ENCODE measurements at places on chromosomes 5 and 9. TPM values are rescaled to one million over a fixed set of nuclear protein-coding genes. Genes with fewer than 3 reads are reported as not detected.

The DAP gene
- 44.0 TPM for total RNA-seq

The PCA3 gene
- total RNA-seq = not detected

The CTXN3 gene
- total RNA-seq = not detected

The C9orf50 gene
- not detected for total RNA-seq

The PCDHGB4 gene
- not detected for total RNA-seq

The CHSY3 gene
- total RNA-seq = not detected

GRCh38 chr5:5979377-5979760 is 399.0 kb downstream of the MED10 start:
- no peak for DNase-seq
- no peak overlapping the region for H3K27ac ChIP-seq
- no peak overlapping the region for H3K4me3 ChIP-seq
- no peaks in the 10 kb centered on the region for H3K36me3 ChIP-seq
- H3K27me3 ChIP-seq = peaks cover 2% of the 10 kb centered on the region

- H3K4me3 ChIP-seq = peak within 1 kb of the TSS; percentile 82
- peak; percentile 85 for DNase-seq
- H3K36me3 ChIP-seq = peaks cover 40% of the 10 kb centered on the region
- no peaks in the 10 kb centered on the region for H3K27me3 ChIP-seq
Measured at GRCh38 chr9:127899128-127899943, at the start of gene ST6GALNAC6. Gene ST6GALNAC6 (minus strand): TSS chr9:127899603. CDS start chr9:127897981, 1,622 bp downstream.

DNA sequence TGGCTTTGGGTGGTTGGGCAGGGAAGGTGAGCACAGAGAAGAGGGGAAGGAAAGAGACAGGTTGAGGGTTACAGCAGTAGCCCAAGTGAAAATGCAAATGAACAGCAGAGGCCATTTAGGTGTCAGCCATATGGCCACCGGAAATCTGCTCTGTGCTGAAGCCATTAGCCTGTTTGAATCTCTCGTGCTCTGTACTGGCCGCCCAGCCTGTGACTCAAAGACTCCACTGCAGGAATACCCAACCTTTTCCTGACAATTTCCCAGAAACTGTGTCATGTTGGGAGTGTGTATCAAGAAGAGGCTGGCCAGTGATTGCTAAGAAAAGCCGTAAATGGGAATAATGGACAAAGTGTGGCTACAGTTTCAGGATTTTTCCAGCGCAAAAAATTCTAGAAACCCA is 35.9 kb upstream of the RAI14 start:
- no peaks in the 10 kb centered on the region for H3K36me3 ChIP-seq
- peaks cover 14% of the 10 kb centered on the region for H3K4me1 ChIP-seq
- H3K27me3 ChIP-seq = peaks cover 16% of the 10 kb centered on the region

- no peaks in the 10 kb centered on the region for H3K27me3 ChIP-seq
- no peak for DNase-seq
- no peaks in the 10 kb centered on the region for H3K36me3 ChIP-seq
Measured at GRCh38 chr5:126562823-126563222, 32.2 kb downstream of the ALDH7A1 start.

DNA sequence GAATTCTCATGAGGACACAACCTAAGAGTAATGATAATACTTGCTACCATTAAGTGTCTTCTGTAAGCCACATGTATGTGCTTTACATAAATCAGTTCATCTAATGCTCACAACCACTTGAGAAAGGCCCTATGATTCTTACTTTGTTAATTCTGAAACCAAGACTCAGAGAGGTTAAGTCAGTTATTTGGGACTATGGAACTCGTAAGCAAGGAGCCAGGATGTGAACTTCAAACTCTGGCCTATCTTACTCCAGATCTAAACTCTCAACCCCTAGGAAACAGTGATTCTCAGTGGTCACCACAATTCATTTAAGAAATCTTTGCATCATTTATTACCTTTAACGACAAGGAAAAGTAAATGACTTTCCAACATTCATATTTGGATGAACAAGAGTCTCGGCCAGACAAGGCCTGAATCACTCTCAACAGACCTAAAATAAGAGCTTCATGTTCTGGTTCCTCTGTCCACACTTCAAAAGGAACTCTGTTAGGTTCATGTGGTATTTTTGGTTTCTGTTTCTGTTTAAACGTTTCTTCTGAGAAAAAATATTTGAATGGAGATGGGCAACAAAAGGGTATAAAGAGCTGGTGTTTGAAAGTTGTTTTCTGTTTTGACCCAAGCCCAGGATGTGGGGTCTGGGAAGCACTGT is 104.8 kb downstream of the LPAR1 start:
- no peak overlapping the region for H3K27ac ChIP-seq
- no peak overlapping the region for H3K4me3 ChIP-seq
- H3K4me1 ChIP-seq = no peaks in the 10 kb centered on the region
- no peaks in the 10 kb centered on the region for H3K36me3 ChIP-seq
- no peaks in the 10 kb centered on the region for H3K27me3 ChIP-seq
- DNase-seq = no peak

GRCh38 chr9:93677641-93678136 is 101.3 kb downstream of the PHF2 start:
- no peaks in the 10 kb centered on the region for H3K27me3 ChIP-seq
- no peak overlapping the region for H3K4me3 ChIP-seq
- peak; percentile 2 for DNase-seq
- no peaks in the 10 kb centered on the region for H3K4me1 ChIP-seq

DNA sequence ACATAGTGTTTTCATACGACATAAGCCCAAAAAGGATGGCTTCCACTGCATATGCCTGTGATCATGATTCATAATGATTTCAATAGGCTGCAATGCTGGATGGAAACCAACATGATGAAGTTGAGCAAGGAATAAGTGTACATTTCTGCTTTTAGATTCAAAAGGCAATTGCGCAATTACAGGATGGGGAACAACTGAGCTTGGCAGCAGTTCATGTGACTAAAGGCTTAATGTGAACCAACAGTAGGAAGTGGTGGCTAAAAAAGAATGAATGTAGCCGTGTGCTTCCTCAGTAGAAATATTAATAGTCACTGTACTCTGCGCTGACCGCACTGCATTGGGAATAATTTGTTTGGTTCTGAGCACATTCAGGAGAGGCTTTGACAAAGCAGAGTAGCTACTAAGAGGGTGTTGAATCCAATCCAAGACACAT is 51.2 kb downstream of the SLC1A3 start:
- H3K4me1 ChIP-seq = no peaks in the 10 kb centered on the region
- DNase-seq = no peak
- no peak overlapping the region for H3K27ac ChIP-seq
- no peaks in the 10 kb centered on the region for H3K36me3 ChIP-seq
- H3K4me3 ChIP-seq = no peak overlapping the region
- H3K27me3 ChIP-seq = peaks cover 8% of the 10 kb centered on the region

DNA sequence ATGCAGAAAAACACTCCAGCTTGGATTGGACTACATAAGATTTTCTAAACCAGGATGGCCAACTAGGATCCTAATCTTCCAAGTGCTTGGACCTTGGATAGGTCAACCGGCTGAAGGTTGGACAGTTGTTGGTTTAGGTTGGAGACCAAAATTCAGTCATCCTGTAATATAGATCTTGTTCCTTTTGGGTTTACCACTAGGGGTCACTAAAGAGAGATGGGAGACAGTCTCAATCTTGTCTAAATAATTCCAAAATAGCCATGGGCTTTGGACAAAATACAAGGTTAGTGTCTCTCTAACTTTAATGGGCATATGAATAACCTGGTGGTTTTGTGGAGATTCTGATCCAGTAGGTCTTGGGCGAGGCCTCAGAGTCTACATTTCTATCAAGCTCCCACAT is 148.7 kb upstream of the ERCC6L2 start:
- peaks cover 7% of the 10 kb centered on the region for H3K27me3 ChIP-seq
- peaks cover 5% of the 10 kb centered on the region for H3K36me3 ChIP-seq
- no peak overlapping the region for H3K27ac ChIP-seq
- H3K4me1 ChIP-seq = peaks cover 37% of the 10 kb centered on the region

GRCh38 chr5:150521522-150521817 is 13.5 kb downstream of the NDST1 start:
- H3K27ac ChIP-seq = no peak overlapping the region
- H3K27me3 ChIP-seq = no peaks in the 10 kb centered on the region
- H3K4me3 ChIP-seq = no peak overlapping the region
- no peaks in the 10 kb centered on the region for H3K36me3 ChIP-seq
- no peak for DNase-seq
- H3K4me1 ChIP-seq = no peaks in the 10 kb centered on the region

DNA sequence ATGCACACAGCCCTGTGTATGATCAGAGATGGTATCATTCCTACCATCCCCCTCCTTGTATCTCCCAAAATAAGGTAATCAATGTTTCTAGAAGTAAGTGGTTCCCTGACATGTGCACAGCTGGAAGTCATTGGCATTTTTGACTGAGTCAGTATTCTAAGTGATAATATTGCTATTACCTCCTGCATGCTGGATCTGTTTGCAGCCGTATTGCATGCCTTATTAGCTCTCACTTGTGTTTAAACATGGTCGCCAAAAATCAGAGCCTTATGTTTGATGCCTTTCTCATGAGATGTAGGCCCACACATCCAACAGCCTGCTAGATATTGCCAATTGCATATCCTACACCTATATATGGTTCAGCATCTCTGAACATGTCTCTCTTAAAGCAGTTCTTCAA is 254.3 kb downstream of the CDH12 start:
- DNase-seq = no peak
- no peak overlapping the region for H3K27ac ChIP-seq
- no peak overlapping the region for H3K4me3 ChIP-seq
- no peaks in the 10 kb centered on the region for H3K27me3 ChIP-seq
- H3K36me3 ChIP-seq = no peaks in the 10 kb centered on the region

DNA sequence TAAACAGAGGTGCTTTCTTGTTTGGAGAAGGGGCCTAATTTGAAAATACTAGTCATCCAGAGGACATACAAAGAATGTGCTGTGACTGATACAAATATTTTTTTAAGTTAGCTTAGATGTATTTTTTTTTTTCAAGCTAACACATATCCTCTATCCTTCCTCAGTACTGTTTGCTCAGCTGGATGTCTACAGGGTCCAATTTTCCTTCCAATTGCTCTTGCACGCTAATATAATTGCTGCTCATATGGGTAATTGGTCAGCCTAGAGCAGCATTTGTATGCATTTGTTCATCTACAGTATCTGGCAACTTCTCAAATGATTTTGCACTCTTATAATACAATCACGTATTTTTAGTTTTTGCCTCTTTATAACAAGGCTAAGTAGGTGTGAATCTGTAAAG is 84.7 kb downstream of the ZDHHC21 start:
- H3K36me3 ChIP-seq = peaks cover 8% of the 10 kb centered on the region
- H3K4me1 ChIP-seq = no peaks in the 10 kb centered on the region
- DNase-seq = no peak
- H3K27ac ChIP-seq = no peak overlapping the region

DNA sequence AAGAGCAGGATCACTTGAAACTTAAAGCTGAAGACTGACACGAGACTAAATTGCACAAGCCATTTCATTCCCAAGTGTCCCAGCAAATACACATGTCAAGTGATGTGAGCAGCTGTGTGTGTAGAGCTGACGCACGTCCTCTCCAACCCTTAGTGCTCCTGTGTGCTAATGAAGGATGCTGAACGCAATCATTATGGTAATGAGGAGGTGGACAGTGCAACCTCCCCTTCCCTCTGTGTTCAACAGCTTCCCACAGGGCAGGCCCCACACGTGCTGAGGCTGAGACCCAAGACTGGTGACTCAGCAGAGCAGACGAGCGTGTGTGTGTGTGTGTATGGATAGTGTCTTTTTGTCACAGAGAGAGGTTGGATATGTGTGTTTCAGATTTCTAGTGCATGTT is 702.1 kb downstream of the SEMA5A start:
- H3K4me1 ChIP-seq = no peaks in the 10 kb centered on the region
- H3K36me3 ChIP-seq = no peaks in the 10 kb centered on the region
- H3K27me3 ChIP-seq = no peaks in the 10 kb centered on the region
- DNase-seq = no peak
- H3K27ac ChIP-seq = no peak overlapping the region

DNA sequence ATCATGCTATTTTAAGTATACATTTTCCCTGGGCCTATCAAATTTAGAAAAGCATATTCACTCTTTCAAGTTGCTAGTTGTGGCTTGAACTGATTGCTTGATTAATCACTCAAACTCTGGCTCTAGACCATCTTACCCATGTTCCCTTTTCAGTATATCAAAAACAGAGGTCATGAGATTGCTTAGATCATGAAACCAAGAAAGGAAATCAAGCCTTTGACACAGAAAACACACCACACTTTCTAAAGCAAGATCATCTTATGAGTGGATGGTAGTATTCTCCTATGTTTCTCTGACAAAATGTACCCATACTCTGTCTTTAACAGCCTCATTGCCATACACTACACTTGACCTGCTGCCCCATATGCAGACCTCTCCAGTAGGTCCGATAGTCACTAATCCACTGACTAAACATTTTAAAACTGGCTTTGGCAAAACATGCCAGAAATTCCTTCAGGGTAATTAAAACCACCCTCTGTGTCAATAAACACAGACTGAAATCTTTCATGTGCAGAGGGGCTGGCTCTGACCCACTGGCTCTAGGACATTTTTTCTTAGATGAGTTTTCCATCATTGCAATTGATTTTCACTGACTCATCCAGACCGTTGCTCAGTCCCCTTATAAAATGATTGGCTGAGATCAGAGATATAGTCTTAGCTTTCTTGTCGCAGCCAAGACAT is 18.2 kb downstream of the PPP2R2B start:
- no peaks in the 10 kb centered on the region for H3K36me3 ChIP-seq
- H3K27me3 ChIP-seq = no peaks in the 10 kb centered on the region
- H3K4me3 ChIP-seq = no peak overlapping the region
- DNase-seq = no peak

GRCh38 chr9:93011114-93011513 is 47.4 kb upstream of the SUSD3 start:
- H3K27me3 ChIP-seq = no peaks in the 10 kb centered on the region
- peaks cover 48% of the 10 kb centered on the region for H3K36me3 ChIP-seq
- no peak for DNase-seq
- H3K4me1 ChIP-seq = peaks cover 5% of the 10 kb centered on the region

DNA sequence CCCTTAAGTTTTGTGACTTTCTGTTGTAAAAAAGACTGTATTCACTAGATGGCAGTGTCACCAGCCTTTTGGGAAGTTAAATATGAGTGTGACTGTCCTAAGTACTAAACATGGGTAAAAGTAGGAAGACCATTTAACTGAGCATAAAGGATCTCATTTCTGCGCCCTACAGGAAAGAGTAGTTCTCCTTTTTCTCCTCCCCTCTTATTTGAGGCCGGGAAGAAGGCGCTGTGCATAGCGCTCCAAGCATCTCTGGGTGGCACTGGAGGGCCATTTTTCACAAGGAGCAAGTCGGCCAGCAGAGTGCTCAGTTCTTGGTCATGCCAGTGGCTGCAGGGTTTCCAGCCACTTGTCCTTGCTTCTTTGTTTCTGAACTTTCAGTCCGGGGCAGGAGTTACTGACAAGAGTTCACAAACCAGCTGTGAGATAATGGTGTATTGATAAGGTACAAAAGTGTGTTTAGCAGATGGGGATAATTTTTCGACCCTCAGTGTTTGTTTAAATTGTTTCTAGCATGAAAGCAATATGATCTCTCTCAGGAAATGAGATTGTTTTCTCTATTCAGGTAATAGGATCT is 227.6 kb upstream of the DMRT1 start:
- no peak overlapping the region for H3K4me3 ChIP-seq
- peaks cover 4% of the 10 kb centered on the region for H3K4me1 ChIP-seq
- no peak overlapping the region for H3K27ac ChIP-seq
- H3K36me3 ChIP-seq = no peaks in the 10 kb centered on the region
- no peaks in the 10 kb centered on the region for H3K27me3 ChIP-seq
